Smooth muscle cell of bladder (primary cell): ENCODE measurements at places on chromosomes 2 and 18. TPM values are rescaled to one million over a fixed set of nuclear protein-coding genes. Genes with fewer than 3 reads are reported as not detected.

RGPD3 gene
- total RNA-seq: 0.09 and 0.14 TPM in 2 replicates

ADAM23 gene
- total RNA-seq: 6.3 and 8.2 TPM in 2 replicates

TNP1 gene
- not detected in 2 replicates for total RNA-seq

IL1B gene
- total RNA-seq: 26.3 and 54.3 TPM in 2 replicates

ZNF396 gene
- 2.8 and 3.1 TPM in 2 replicates for total RNA-seq

DYNAP gene
- total RNA-seq: not detected in 2 replicates

FBXO48 gene
- 0.28 TPM in 2 replicates for total RNA-seq

ABCG8 gene
- total RNA-seq: not detected in 2 replicates

ZBTB7C gene
- under 0.01 TPM in 2 replicates for total RNA-seq

GDF7 gene
- total RNA-seq: 0.09 and 0.14 TPM in 2 replicates

DNAH7 gene
- total RNA-seq: 0.28 and 0.55 TPM in 2 replicates

AMER3 gene
- not detected in 2 replicates for total RNA-seq

SERPINB10 gene
- total RNA-seq: not detected in 2 replicates

IL36A gene
- not detected in 2 replicates for total RNA-seq

CPLX4 gene
- total RNA-seq: not detected in 2 replicates

CTAGE1 gene
- not detected in 2 replicates for total RNA-seq
